ENCODE measurements at places on chromosomes 1 and 21.
A peak's percentile ranks its signal among the peaks of the same experiment; 100 is the strongest.

GRCh38 chr1:2133039-2133878 is 61.3 kb downstream of the FAAP20 start:
- DNase-seq = peak; percentile 99

DNA sequence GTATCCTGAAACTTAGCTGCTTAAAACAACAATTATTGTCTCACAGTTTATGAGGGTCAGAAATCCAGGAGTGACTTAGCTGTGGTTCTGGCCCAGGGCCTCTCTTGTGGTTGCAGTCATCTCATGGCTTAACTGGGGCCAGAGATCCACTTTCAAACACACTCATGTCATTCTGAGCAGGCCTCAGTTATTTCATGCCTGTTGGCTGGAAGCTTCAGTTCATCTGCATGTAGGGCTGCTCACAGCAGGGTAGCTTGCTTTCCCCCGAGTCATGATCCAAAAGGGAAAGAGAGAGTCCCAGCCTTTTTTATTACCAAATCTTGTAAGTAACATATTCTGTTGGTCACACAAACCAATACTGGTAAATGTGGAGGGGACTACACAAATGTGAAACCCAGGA is 96.6 kb upstream of the B3GALT2 start:
- DNase-seq = no peak

- DNase-seq = peak; percentile 2
These were observed 108.2 kb downstream of the LTN1 start for GRCh38 chr21:28884481-28884880.

- no peak for DNase-seq
These were observed 23.8 kb upstream of the CPLANE2 start for GRCh38 chr1:16260814-16261213.

DNA sequence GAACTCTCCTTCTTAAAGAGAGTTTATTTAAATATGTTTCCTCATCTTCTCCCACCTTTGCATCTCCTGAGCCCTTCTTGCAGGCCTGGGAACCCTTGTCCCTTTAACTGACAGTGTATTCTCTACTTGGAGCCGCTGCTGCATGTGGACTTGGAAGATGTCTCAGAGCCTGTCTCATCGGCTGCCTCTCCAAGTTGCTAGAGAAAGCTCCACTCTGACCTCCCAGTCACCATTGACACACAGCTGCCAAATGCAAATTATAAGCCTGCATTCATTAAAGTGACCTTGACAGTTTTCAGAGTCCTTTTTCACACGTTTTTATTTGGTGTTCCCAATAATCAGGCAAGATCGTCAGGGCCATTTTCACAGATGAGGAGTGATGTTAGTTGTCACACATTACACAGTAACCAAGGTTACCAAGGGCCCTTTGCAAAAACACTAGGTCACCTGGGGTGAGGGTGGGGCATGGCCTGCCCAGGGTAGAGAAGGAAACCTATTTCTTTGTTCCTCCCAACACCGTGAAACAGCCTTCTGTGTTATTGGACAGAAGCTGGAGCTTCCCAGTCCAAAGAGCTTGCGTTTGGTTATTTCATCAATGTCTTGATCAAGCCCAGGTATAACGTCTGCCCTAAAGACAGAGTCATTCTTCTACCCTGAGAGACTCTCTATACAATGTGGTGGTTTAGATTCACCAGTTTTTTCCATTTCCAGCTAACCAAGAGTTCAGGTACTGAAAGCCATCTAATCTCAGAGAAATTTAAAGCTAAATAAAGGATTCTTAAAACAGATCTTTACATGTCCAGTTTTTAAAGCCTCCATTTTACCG is 164.1 kb downstream of the GALNT2 start:
- peak; percentile 10 for DNase-seq

- DNase-seq = no peak
These were observed 3.1 kb upstream of the EGLN1 start for GRCh38 chr1:231424950-231425805.

DNA sequence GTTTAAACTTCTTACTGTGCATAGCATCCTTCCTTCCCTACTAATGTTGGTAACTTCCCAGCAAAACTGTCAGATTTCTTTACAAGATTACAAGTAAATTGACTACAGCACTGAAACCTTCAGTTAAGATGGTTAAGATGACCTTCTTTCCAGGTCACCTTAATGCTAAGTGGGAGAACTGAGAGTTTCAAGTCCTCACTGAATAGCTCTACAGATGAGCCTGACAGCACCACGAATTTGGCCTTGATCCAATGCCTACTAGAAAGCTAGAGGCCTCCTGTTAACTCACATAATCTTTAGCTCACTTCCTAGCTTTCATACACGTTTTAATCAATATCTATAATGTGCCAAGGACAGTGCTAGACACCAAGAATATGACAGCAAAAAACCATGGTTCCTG is 276.0 kb upstream of the PLD5 start:
- no peak for DNase-seq

- no peak for DNase-seq
These were observed 4.2 kb downstream of the KISS1 start for GRCh38 chr1:204192046-204192445.

GRCh38 chr1:228511546-228512445 is 24.6 kb downstream of the RNF187 start:
- no peak for DNase-seq

DNA sequence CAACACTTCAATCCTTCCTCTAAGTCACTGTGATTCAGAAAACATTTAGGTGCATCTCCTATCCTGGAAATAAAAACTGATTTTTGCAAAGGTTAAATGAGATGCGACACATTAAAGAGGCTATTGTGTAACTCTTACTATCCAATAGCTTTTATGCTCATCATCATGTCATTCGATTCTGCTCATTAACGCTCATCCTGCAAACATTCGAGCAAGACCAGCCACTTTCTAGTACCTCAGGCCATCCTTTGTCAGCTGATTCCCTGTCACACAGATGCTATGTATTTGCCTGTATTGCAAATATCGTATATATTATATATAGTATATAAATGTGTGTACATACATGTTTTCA is 131.6 kb downstream of the TLR5 start:
- DNase-seq = no peak

DNA sequence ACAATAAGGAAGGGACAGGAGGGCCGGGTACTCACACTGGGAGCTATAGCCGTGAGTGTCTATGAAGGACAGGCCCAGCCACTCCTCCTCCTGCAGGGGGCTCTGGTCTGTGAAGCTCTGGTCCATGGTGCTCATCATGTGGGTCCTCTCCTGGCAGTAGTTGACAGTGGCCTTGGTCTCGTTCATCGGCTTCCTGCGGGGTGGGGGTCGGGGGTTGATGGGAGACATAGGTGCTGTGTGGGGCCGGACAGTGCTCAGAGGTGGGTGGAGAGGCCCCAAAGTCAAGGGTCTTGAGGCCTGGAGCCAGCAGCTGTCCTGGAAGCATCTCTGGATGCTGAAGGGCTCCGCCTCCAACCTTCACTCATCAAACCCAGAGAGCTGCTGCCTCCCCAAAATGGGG is 260.4 kb downstream of the PTPRU start:
- no peak for DNase-seq

- DNase-seq = no peak
These were observed 812.8 kb upstream of the BRINP3 start for GRCh38 chr1:191290441-191290840.

DNA sequence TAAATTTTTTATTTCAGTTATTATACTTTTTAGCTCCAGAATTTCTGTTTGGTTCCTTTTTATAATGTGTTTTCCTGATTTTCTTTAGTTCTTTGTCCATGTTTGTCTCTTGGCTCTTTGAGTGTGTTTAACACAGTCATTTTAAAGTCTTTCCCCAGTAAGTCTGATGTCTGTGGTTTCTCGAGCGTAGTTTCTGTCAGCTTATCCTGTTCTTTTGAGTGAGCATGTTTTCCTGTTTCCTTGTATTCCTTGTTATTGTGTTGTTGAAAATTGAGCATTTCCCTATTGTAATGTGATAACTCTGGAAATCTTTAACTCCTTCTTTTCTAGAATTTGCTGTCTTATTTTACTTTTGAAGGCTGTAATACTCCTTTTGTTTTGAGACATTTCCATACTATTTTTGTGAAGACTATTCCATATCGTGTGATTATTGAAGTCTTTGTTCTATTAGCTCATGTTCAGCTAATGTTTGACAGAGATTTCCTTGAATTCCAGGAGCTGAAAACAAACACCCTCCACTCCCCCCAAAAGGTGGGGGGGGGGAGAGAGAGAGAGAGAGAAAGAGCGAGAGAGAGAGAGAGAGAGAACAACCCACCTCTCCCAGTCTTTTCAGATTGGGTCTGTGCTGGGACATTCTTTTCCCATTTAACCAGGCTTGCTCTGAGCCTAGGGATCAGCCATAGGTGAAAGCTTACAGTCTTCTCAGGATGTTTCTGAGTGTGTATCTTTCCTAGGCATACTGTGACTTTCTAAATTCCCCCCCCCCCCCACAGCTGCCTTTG is 38.3 kb downstream of the SDCCAG8 start:
- DNase-seq = no peak

GRCh38 chr1:32405672-32406467 is 11.6 kb upstream of the BSDC1 start:
- DNase-seq = no peak

DNA sequence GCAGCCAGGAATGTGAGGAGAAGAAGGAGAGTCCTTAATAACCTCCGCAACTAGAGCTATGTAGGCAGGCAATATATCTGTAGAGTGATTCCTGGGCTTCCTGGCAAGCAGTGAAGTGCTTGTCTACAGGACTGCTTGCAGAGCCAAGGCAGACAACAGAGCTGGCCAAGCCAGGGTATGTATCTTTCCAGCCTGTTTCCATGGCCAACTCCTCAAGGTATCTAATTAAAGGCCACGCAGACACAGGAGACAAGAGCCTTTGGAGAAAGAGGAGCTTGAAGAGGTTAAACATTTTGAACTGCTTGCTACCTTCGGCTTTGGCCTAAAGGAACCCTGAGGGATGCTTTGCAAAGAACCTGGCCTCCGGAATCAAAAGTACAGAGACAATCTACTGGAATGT is 137.4 kb downstream of the PIGK start:
- DNase-seq = no peak

- no peak for DNase-seq
These were observed 1.6 kb upstream of the PANK4 start for GRCh38 chr1:2528016-2528415.

DNA sequence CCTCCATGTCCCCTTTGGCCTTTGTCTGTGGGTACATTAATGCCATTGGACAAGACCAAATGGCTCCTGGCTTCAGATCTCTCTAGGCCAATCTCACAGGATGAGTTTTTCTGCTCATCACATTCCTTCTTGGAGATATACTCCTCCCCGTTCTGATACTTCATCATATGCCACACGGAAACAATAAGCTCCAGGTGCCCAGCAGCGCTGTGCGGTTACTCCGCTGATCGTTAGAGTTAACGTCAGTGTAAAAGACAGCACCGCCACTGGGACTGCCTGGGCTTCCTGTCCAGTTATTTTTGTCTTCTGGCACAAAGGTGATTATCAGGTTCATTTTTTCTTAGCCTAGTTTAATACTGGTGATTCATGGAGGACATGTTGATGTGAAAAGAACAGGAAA is 22.5 kb downstream of the CACHD1 start:
- no peak for DNase-seq

DNA sequence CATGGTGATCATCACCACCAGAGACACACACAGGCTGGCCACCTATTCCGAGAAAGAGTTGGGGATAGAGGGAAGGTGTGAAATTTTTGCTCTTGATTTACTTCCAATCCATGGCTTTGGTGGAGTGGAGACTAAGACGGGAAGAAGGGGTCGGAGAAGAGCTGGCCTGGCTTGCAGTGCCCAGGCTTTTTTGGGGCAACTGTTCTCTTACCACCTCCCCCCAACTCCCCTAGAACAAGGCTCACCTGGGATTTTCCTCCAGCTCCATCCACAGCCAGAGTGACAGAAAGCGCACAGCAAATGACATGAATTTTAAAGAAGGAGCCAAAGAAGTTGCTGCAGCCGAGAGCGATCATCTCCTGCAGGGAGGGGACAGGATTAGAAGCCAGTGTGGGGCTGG is 16.0 kb downstream of the SLC26A9 start:
- DNase-seq = no peak

DNA sequence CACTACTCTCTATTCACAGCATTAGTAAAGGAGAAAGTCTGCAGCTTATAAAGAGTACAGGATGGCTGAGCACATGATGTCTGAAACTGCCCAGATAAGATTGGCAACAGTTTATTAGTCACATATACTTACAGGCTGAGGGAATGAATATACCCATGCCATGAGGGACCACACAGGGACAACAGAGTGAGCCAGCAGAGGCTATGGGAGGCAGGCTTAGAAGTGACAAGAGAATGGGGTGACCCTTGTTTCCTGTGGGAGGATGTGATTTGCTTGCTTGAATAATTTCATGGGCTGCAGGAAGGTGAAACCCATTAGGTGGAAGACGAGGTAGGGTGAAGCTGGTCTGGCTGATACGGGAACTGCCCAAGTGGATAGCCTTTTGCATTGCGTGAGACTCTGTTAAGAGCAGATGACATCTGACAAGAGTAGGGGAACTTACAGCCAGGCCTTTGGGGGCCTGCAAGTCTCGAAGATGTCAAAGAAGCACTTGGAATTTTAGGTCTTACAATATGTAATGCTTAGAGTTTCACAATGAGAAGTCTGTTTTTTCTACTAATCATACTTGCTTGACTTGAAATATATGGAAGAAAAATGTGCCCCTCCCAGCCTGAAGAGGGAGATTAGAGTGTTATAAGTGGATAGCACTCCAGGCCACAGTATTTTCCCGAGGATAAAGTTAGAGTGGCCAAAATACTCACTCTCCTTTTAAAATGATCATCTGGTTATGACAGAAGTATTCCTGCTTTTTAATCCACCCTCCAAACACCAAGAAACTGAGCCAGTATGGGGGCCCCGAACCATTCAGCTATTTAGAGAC is 34.6 kb upstream of the TNFSF4 start:
- DNase-seq = no peak

DNA sequence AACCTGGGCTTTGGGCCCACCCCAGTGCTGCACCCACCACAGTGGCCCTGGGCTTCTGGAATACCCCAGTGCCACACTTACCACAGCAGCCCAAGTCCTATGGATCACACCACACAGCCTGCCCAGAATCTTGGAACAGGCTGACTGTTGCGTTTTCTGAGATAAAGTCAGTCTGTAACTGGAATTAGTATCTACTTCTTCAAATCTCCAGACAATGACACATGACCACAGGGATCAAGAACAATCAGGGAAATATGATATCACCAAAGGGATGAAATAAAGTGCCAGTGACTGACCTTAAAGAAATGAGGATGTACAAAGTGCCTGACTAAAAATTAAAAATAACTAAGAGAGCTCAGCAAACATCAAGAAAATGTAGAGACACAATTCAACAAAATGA is 239.7 kb upstream of the PLD5 start:
- no peak for DNase-seq

DNA sequence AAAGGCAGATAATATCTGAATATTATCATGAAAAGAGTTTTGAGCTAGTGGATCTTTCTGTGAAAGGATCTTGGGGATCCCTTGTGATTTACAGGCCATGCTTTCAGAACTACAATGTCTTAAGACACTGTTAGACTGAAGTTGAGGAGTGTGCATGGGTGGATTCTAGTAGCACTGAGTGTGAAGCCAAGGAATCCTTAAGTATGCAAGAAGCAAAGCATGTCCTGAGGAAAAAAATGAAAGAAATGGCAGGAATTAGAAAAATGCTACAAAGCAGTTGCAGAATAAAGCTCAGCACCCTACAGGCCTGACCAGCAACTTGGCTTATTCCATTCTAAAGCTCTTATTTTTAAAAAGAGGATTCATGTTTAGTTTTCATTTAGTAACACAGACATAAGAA is 11.9 kb downstream of the STX6 start:
- DNase-seq = no peak
